ENCODE measurements at places on chromosomes 7 and 10.

DNA sequence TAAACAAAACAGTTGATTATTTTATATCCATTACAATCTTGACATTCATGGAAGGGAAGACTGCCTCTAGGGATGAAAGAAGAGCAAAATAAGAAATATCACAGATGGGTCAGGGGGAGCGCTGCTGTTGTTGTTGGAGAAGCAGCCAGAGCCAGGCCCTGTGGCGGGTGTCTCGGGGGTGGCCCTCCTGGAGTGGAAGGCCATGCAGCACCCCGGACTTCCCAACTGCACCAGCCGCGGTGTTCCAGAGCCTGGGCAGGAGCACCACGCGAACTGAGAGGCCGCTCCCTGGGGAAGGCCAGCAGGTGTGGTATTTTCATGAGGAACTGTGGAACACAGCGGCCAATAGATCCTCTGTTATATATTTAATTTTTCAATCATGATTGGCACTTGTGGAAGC is 72.4 kb upstream of the VSTM2A start:
- no peak for DNase-seq
- no peak overlapping the region for H3K27ac ChIP-seq
- no peak overlapping the region for H3K4me3 ChIP-seq
- H3K4me1 ChIP-seq: no peaks in the 10 kb centered on the region
- H3K36me3 ChIP-seq: no peaks in the 10 kb centered on the region

- peaks cover 15% of the 10 kb centered on the region for H3K4me1 ChIP-seq
- H3K27me3 ChIP-seq: peaks cover 13% of the 10 kb centered on the region
- no peak overlapping the region for H3K27ac ChIP-seq
- no peaks in the 10 kb centered on the region for H3K36me3 ChIP-seq
- DNase-seq: no peak
These were observed 2.6 kb upstream of the C10orf71 start for GRCh38 chr10:49296382-49296781.

- no peak for DNase-seq
- no peaks in the 10 kb centered on the region for H3K36me3 ChIP-seq
- no peak overlapping the region for H3K4me3 ChIP-seq
These were observed 681.9 kb downstream of the GRM8 start for GRCh38 chr7:126570845-126571244.

DNA sequence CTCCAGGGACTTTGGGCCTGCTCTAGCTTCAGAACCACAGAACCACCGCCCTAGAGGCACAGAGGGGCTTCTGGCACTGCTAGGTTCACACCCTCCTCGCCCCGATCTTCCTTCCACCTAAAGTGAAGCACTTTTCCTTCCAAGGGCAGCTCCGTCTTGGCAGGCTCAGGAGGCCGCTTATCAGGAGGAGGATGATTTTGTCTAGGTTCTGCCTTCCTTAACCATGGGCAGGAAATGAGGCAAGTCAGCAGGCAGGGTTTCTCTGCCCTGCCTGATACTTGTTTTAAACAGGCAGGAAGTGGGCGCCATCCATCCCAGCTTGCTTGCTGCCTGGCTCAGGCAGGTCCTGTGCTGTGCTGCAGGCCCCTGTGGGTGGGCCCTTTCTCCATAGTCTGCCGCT is 8.3 kb upstream of the ATP6V0E2 start:
- no peak for DNase-seq
- no peak overlapping the region for H3K4me3 ChIP-seq
- H3K36me3 ChIP-seq: peaks cover 65% of the 10 kb centered on the region
- H3K27me3 ChIP-seq: no peaks in the 10 kb centered on the region

DNA sequence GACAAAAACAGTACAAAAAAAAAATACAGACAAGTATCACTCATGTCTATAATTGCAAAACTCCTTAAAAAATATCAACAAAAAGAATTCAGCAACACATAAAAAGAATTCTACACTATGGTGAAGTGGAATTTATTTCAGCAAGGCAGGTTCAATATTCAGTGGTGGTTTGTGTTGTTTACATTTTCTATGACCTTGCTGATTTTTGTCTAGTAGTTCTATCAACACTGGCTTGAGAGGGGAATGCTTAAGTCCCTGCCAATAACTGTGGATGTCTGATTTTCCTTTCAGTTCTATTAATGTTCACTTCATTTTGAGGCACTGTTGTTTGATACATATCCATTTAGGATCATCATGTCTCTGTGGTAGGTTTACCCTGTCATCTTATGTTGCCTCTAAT is 58.5 kb downstream of the CADPS2 start:
- no peaks in the 10 kb centered on the region for H3K27me3 ChIP-seq
- no peak overlapping the region for H3K27ac ChIP-seq
- peaks cover 9% of the 10 kb centered on the region for H3K4me1 ChIP-seq
- no peak for DNase-seq
- no peak overlapping the region for H3K4me3 ChIP-seq
- no peaks in the 10 kb centered on the region for H3K36me3 ChIP-seq

- no peak overlapping the region for H3K27ac ChIP-seq
- H3K27me3 ChIP-seq: peaks cover 2% of the 10 kb centered on the region
- H3K4me3 ChIP-seq: no peak overlapping the region
- no peaks in the 10 kb centered on the region for H3K36me3 ChIP-seq
These were observed 80.1 kb upstream of the EMX2 start for GRCh38 chr10:117462424-117462792.

GRCh38 chr7:2495418-2496299 is 19.5 kb upstream of the GRIFIN start:
- H3K36me3 ChIP-seq: no peaks in the 10 kb centered on the region
- no peak for DNase-seq
- no peak overlapping the region for H3K27ac ChIP-seq
- H3K4me1 ChIP-seq: peaks cover 24% of the 10 kb centered on the region
- H3K27me3 ChIP-seq: peaks cover 9% of the 10 kb centered on the region

- peak overlapping the region; percentile 82 for H3K27ac ChIP-seq
- H3K27me3 ChIP-seq: no peaks in the 10 kb centered on the region
- DNase-seq: no peak
These were observed 143.3 kb downstream of the TES start for GRCh38 chr7:116353647-116354046.

GRCh38 chr7:97014145-97014750 is 8.9 kb downstream of the DLX6 start:
- peaks cover 27% of the 10 kb centered on the region for H3K4me1 ChIP-seq
- no peaks in the 10 kb centered on the region for H3K36me3 ChIP-seq
- no peak overlapping the region for H3K27ac ChIP-seq
- peaks cover 74% of the 10 kb centered on the region for H3K27me3 ChIP-seq

DNA sequence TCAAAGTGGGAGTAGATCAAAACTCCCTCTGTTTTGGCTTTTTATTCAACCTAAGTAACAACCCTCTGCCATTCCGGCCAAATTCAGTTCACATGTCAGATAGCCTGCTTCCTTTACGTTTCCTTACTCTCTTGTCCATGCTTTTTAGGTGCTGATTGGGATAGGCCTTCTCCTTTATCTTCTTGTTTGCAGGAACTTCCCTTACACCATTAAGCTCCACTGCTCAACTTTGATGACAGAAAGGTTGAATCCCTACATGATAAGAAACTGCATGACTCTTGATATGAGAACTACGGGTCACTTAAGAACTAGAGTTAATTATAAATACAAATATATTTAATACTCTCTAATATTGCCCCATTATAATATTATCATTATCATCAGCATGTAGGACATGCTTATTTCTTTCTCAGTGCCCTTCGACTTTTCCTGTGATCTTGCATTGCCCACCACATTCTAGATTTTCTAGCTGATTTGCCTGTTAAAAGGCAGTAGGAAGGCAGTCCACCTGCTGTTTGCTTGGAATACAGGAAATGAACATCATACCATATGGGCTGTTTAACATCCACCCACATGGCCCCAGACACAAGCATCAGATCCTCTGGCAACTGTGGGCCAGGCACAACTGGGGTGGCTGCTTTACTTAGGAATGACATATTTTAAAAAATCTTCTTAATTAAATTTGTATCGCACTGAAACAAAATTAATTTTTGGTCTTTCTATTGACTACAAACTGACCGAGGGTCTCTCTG is 59.7 kb upstream of the CCDC6 start:
- no peak for DNase-seq
- H3K27ac ChIP-seq: no peak overlapping the region
- no peaks in the 10 kb centered on the region for H3K27me3 ChIP-seq
- no peaks in the 10 kb centered on the region for H3K36me3 ChIP-seq
- H3K4me3 ChIP-seq: no peak overlapping the region

GRCh38 chr7:25908154-25908949 is 243.6 kb upstream of the NFE2L3 start:
- H3K4me3 ChIP-seq: no peak overlapping the region
- H3K4me1 ChIP-seq: no peaks in the 10 kb centered on the region
- no peak overlapping the region for H3K27ac ChIP-seq
- no peaks in the 10 kb centered on the region for H3K27me3 ChIP-seq
- peak; percentile 50 for DNase-seq

DNA sequence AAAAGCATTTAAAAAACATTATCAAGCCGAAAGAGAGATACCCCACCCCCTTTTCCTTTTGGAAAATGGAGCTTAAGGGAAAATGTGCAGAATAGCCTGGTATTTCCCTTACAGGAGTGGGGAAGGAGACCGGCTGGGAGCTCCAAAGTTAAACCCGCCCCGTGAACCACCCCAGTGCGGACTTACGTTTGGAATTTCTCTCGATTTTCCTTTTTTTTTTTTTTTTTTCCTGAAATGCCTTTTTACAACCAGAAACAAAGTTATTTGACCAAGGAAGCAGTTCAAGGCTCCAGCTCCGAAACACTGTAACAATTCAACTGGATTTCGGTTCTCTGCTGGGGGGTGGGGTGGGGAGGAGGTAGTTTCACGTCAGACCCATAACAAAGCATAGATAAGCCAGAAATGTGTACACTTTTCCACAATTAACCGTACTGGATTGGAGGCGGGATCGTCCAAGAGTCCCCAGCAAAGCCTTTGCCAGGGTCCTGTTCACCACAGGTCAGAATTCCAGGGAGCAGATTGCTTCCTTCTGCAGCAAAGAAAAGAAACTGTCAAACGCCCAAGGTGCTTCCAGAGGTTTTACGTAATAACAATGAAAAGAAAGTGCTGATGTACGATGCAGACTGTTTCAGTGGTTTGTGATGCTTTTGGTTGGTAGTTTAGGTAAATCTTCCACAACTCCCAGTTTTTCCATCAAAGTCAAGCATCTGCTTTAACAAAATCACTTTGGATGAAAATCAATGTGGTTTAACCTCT is 6.7 kb downstream of the SKIDA1 start:
- no peaks in the 10 kb centered on the region for H3K27me3 ChIP-seq
- H3K4me3 ChIP-seq: peak overlapping the region; percentile 71
- peak overlapping the region; percentile 79 for H3K27ac ChIP-seq

DNA sequence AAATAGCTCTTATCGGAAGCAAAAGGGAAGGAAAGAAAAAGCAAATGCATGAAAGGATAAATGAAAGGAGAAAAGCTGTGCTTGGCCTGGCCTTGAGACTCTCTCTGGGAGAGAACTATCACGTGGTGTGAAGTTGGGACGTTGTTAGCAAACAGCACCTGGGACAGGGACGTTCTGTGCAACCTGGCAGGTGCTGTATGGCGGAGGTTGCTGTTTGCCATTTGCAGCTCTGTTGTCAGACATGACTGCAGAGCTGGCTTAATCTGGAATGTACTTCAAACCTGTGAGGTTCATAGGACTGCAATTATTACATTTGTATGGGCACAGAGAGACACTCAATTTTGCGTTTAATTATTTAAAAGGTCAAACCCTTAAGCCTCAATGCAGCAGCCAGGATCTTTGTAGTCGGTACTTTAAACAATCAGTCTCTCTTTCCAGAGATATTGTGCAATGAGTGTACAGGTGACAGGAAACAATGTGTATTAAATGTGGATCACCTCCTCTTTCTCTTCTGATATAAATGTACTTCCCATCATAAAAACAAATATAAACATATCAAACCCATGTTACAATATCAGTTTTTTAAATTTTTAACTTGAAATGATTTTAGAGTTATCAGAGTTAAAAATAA is 800.5 kb upstream of the KCND2 start:
- no peaks in the 10 kb centered on the region for H3K27me3 ChIP-seq
- DNase-seq: no peak
- no peak overlapping the region for H3K27ac ChIP-seq
- no peak overlapping the region for H3K4me3 ChIP-seq
- H3K36me3 ChIP-seq: no peaks in the 10 kb centered on the region

DNA sequence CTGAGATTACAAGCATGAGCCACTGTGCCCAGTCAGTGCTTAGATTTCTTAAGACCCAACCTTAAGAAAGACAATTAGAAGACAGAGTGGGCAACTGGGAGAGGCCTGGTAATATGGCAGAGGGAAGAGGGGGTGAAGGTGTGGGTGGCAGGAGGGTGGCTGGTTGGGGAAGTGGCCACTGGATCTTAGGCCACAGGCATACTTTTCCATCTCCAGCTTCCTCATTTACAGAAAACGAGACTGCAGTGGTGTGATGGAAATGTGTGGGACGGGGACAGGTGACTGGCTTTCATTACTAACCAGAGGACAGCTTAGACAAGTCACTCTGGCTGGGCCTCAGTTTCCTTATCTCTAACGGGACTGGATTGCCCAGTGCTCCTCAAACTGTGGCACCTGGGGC is 1.0 kb upstream of the FFAR4 start:
- no peak overlapping the region for H3K4me3 ChIP-seq
- no peak for DNase-seq
- peaks cover 23% of the 10 kb centered on the region for H3K27me3 ChIP-seq

DNA sequence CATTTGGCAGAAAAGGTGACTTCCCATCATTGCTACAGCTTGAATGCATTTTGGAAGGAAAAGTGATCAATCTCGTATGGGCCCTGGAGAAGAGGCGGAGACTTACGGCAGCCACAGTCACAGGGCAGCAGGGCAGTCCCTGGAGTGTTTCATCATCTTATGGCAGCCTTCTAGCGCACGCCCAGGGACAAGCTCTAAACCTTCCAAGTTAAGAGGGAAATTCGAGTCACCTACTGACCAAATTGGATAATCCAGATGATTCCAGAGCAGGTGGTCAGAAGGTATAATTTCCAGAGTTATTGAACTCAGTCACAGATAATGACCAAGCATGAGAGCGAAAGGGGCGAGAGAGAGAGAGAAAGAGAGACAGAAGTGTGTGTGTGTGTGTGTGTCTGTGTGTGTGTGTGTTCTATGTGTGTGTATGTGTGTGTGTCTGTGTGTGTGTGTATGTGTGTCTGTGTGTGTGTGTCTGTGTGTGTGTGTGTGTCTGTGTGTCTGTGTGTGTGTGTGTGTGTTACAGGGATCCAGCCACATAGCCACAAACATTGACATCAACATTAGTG is 123.7 kb upstream of the ADAM12 start:
- H3K27me3 ChIP-seq: no peaks in the 10 kb centered on the region
- no peak overlapping the region for H3K27ac ChIP-seq
- H3K36me3 ChIP-seq: no peaks in the 10 kb centered on the region
- H3K4me1 ChIP-seq: no peaks in the 10 kb centered on the region

GRCh38 chr10:67476201-67476600 is 219.8 kb downstream of the CTNNA3 start:
- H3K27ac ChIP-seq: no peak overlapping the region
- no peaks in the 10 kb centered on the region for H3K27me3 ChIP-seq
- H3K4me3 ChIP-seq: no peak overlapping the region
- H3K4me1 ChIP-seq: no peaks in the 10 kb centered on the region
- no peak for DNase-seq

GRCh38 chr7:102895602-102896001 is 17.2 kb upstream of the LRRC17 start:
- H3K27me3 ChIP-seq: no peaks in the 10 kb centered on the region
- H3K36me3 ChIP-seq: no peaks in the 10 kb centered on the region
- no peak overlapping the region for H3K4me3 ChIP-seq
- H3K27ac ChIP-seq: peak overlapping the region; percentile 15
- DNase-seq: no peak

GRCh38 chr7:20158684-20159083 is 58.5 kb downstream of the MACC1 start:
- no peak for DNase-seq
- no peaks in the 10 kb centered on the region for H3K4me1 ChIP-seq
- H3K27me3 ChIP-seq: no peaks in the 10 kb centered on the region
- H3K36me3 ChIP-seq: no peaks in the 10 kb centered on the region
- no peak overlapping the region for H3K27ac ChIP-seq
- no peak overlapping the region for H3K4me3 ChIP-seq

- peak overlapping the region; percentile 48 for H3K27ac ChIP-seq
- peaks cover 24% of the 10 kb centered on the region for H3K4me1 ChIP-seq
- H3K36me3 ChIP-seq: no peaks in the 10 kb centered on the region
- no peak for DNase-seq
These were observed 39.8 kb upstream of the ELN start for GRCh38 chr7:73988197-73988596.

Measured in esophagus muscularis mucosa (tissue), 4 donors.